ENCODE measurements at places on chromosomes 12 and 14.

DNA sequence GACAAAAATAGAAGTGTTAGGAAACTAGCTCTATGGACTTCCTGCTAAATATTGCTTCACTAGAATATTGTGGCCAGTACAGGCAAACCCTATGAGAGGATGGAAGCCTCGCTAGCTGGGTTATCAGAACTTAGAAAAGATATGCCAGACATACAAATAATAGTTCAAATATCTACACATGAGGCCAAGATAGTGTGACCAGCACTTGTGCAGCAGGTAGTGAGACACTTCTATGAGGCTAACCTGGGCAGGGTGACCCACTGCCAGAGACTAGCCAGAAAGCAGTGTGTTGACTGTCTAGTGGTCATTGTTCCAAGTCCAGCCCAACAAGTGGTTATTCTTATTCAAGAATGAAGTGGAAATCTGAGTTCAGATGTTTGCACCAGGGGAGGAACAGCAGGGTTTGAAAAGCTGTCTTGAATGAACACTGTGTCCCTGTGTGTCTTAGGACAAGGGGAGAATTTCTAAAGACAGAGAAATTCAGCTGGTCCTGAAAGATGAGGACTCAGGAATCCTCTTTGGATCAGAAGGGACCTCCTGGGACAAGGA lies 16.3 kb downstream of the TSPAN8 start:
- no peak for DNase-seq

GRCh38 chr14:92959189-92959531 lies 36.2 kb downstream of the CHGA start:
- no peak for DNase-seq

- DNase-seq = peak; percentile 59
Measured at GRCh38 chr12:89574736-89575208, 48.9 kb upstream of the POC1B start.

DNA sequence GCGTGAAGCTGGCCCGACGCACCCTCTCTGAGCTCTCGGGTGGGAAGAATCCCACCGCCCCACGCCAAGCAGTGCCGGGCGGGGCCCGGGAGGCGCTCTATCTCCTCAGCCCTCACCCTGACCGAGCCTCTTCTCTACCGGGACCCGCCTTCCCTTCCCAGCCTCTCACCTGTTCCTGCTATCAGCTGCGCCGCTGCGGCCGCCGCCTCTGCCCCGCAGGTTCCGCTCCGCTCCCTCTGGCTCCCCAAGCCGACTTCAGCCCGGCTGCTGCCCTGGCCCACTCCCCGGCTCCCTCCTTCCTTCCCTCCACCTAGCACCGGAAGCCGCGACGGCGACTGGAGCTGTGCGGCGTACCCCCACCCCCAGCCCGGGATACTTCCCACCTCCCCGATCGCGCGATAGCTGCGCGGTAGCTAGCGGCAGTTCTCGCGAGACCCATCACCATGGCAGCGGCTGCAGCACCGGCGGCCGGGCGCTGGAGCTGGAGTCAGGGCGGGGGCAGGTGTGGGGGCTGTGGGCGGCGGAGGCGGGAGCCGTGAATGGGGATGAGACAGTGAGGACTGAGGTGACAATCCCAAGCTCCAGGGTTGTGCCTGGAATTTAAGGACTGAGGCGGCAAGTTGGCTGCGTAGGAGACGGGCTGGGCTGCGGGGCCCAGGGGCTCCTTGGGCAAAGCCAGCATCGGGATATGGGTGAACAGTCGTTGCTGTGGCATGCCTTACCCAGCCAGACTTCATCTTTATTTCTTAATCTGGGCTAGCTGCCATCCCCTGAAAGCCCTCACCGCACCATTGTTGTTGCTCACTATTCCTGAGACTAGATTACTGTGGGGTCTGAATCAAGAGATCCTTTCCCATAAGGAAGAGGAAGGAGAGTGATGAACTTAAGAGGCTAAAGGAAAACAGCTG lies at the start of gene ARF3:
ARF3 (minus strand) TSS at position 347 of the 908 bp plus-strand sequence. CDS start 16,392 bp downstream, outside the sequence.
- peak; percentile 87 for DNase-seq
